ENCODE measurements at places on chromosomes 3 and 15.

DNA sequence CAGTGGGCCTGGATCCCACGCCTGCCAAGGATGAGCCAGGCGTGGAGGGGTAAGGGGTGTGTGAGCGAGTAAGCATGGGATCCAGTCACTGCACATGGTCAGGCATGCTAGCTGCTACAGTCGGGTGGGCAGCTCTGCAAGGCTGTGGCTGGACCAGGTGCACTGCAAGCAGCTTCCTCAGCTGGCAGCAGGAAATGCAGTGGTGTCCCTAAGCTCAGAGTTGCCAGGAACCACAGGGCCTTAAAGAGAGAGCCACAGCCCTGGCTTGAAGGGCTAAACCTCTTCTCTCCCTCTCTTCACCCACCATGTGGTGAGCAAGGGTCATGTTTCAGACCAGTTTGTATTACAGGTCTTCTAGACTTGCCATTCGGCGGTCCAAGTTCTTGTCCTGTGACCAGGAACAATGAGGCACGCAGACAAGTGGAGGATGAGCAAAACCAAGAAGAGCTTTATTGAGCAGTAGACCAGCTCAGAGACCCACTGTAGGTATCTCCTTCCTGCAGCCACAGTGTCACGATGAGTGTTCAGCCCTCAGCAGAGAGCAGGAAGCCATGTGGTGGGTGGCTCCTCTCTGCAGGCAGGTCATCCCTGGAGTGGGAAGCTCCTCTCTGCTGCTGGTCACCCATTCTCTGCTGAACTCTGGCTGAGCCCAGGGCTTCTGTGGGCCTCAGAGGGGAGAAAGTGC is 511.9 kb downstream of the PYDC2 start:
- no peak for DNase-seq

GRCh38 chr3:120357807-120358206 is 8.7 kb upstream of the LRRC58 start:
- no peak for DNase-seq

DNA sequence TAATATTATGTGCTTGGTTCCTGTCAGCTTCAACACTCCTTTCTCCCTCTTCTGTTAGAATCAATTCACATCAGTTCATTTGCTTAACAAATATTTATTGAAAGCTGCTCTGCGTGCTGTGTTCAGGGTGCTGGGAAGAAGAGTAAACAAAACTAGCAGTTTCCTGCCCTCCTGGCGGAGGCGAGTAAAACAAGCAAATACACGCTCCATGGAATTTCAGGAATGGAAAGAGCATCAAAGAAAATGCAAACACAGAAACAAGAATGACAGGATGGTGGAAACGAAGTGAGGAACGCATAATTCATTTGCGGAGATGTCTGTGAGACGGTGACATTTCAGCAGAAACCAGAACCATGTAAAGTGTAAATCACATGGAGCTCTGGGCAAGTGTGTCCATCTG is 49.4 kb upstream of the SPTSSB start:
- no peak for DNase-seq

DNA sequence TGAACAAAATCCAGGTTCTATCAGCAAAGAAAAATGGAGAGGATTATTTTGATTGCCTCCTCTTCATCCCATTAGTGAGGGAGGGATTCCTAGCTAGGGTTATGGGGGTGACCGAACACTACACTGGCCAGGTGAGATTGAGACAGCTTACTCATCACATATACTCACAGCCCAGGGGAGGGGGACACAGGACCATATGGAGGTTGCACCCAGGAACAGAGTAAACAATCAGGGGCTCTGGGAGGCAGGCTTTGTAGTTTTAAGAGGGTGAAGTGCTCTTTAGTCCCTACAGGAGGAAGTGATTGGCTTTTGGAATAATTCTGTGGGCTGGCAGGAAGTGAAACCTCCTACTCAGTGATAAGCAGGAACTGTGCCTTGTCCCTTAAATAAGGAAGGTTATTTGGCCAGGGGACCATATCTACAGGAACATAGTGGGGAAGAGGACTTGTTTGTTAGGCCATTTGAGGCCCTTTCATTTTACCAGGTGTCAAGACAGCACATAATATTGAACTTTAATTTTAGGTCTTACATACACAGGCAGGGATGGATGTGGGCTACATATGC is 17.5 kb upstream of the KCTD6 start:
- DNase-seq = no peak

DNA sequence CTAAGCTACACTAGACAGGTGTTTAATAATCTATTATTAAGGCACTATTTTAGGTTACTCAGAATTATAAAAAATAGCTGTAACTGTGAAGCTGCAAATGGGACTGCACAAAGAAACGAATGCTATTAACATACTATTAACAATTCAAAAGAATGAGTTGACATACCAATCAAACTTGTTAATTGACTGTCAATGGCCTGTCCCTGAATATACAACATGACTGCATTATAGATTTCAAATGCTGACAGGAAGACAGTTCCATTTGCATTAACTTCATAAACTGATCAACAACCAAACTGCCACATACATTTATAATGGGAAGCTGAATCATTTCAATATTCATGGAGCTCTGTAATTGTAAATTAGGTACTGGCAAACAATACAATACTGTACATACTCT is 169.0 kb upstream of the NANOGP8 start:
- no peak for DNase-seq

DNA sequence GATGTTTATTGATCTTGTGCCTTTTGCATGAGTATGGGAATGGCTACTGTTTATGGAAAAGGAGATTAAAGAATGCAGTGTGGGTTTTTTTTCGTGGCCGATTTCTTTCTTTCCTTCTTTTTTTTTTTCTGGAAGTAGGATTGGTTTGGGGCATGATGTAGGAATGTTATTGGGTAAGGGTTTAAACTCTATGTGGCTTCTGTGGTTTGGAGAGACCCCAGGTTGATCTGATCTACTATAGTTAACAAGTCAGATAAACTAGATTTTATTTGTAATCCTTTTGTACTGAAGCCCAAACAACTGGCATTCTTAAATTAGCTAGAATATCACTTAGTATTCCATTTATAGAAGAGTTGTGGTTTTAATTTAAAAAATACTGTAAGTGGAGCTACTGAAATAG is 304.8 kb downstream of the LPP start:
- DNase-seq = no peak

- peak; percentile 6 for DNase-seq
These were observed 11.3 kb upstream of the MANF start for GRCh38 chr3:51373658-51374421.

DNA sequence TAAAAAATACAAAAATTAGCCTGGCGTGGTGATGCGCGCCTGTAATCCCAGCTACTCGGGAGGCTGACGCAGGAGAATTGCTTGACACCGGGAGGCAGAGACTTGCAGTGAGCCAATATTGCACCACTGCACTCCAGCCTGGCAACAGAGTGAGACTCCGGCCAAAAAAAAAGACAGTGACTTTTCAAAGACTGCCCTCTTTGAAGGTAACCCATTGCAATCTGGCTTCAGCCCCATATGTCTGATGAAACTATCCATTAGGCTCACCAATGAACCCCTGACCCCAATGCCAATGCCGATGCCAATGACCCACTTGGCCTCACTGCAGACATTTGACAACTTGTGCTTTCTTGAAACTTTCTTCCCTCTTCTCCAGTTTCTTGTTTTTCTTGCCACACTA is 54.3 kb downstream of the NCEH1 start:
- no peak for DNase-seq

DNA sequence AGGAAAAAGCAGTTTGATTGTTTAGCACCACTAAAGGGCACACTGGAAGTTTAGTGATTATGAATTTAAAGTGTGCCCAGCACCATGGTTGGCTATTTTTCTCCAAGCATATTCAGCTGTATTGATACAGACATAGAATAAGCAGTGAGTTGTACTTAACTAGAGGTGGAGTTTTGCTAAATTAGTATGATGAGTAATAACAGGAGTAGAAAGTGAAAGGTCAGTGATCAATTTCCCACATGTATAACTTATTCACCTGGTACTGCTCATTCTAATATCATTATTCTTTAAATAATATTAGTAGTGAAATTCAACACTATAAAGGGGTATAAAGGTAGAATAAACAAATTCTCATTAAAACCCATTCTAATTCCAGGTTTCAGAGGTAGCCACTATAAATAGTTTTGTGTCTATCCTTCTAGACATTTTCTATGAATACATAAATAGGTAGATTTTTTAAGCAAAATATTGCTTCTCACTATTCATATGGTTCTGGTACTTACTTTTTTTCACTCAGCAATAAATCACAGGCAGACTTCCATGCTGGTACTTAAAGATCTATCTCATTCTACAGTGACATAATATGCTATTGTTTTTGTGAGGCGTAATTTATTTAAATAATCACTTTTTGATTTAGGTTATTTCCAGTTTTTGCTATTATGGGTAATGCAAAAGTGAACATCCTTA is 732.9 kb downstream of the VGLL3 start:
- no peak for DNase-seq

GRCh38 chr3:48472673-48472922 is 26.1 kb downstream of the ATRIP start:
- DNase-seq = no peak

GRCh38 chr3:9041626-9042025 is 78.4 kb upstream of the RAD18 start:
- DNase-seq = no peak

DNA sequence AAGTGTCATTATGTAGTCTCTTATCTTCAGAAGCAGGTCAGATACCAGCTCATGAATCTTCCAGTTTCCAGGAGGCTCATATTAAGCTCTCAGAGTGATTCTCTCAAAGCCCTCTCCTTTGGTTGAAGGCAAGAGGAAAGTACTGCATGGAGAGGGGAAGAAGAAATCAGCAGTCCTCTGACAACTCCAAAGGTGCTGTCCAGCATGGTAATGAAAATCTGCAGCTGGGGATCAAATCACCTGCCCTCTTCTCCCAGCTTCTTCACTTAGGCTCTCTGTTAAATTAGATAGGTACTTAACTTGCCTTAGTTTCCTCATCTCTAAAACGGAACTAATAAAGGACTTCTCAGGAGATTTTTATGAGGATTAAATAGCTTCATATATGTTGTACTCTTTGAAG is 738.8 kb upstream of the GOLIM4 start:
- DNase-seq = no peak

DNA sequence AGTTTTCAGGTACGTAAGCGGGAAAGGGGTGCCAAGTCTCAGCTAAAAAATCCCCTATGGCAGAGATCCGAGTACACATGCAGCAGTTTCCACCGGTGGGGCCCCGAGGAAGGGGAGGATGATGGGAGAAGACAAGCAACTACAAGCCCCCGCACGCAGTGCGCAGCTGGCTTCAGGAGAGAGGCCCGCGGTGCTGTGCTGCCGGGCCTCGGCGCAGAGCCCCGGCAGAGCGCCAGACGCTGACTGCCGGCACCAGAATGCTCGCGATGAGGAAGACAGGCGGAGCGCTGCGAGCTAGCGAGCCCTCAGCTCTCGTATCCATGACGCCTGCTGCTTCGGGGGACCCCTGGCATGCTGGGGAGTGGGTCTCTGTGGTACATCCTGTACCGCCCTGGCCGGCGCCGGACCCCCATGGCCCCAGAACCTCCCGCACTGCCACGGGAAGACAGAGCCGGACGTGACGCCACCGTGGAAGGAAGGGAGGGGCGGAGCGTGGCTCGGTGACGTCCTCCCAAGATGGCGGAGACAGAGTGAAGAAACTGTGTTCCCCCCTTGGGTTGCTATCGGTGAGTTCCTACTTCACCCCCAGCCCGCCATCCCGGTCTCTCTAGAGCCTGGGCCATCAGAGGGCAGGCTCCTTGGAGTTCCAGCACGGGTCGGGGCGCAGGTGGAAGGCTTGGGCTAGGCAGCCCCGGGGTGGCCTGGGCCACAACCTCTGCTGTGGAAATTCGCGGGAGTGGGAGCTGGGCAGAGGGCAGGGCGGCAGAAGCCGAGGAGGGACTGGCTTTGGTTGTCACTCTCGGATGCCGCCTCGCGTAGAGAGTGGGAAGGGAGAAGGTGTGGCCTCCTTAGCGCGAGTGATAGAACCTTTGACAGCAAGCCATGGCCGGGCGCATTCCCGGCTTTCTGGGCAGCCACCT is at the start of gene MYNN:
Gene MYNN, plus strand, starts transcription at position 500 of the 920 bp plus-strand sequence. CDS start 900 bp downstream, outside the sequence.
- DNase-seq = peak; percentile 91

All from activated CD4-positive, CD25-positive, alpha-beta regulatory T cell treated with anti-CD3 and anti-CD28 coated beads, Interleukin-2, amount 50 U/mL, for 72 hours (primary cell).